T-helper 9 cell (primary cell): ENCODE measurements at places on chromosomes 16 and 17.

DNA sequence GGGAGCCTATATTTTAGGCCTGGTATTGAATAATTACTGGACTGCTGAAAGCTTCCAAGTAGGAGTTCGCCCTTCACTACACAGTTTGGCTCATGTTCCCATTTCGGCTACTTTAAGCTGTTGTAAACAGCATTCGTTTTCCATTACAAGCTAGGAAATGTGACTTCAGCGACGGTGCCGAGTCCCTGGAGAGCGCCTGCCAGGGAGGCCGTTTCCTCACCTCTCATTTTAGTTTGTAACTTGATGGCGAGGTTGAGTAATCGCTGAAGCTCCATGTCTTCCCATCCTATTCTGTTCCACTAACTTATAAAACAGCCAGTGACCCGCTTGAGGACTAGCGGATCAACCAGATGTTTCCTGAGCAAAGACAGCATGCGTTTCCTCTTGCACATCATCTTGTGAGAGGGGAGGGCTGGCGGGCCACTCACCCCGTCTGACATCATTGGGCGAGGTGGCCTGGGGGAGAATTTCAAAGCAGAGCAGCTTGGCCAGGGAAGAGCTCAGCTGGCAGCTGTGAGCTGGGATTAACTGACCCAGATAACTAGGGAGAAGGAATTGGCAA lies 32.9 kb downstream of the PCTP start:
- no peak for DNase-seq

DNA sequence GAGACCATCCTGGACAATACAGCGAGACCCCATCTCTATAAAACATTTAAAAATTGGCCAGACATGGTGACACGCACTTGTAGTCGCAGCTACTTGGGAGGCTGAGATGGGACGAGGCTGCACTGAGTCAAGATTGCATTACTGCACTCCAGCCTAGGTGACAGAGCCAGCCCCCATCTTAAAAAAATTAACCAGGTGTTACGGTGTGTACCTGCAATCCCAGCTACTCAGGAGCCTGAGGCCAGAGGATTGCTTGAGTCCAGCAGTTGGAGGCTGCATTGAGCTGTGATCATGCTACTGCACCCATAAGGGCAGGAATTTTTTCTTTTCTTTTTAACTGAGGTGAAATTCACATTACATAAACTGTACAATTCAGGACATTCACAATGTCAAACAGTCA lies 16.9 kb upstream of the TMC7 start:
- no peak for DNase-seq

GRCh38 chr16:30368792-30369090 lies 1.6 kb downstream of the TBC1D10B start:
- no peak for DNase-seq

- DNase-seq, result no peak
Measured at GRCh38 chr17:8725881-8726876, 18.5 kb downstream of the CCDC42 start.

DNA sequence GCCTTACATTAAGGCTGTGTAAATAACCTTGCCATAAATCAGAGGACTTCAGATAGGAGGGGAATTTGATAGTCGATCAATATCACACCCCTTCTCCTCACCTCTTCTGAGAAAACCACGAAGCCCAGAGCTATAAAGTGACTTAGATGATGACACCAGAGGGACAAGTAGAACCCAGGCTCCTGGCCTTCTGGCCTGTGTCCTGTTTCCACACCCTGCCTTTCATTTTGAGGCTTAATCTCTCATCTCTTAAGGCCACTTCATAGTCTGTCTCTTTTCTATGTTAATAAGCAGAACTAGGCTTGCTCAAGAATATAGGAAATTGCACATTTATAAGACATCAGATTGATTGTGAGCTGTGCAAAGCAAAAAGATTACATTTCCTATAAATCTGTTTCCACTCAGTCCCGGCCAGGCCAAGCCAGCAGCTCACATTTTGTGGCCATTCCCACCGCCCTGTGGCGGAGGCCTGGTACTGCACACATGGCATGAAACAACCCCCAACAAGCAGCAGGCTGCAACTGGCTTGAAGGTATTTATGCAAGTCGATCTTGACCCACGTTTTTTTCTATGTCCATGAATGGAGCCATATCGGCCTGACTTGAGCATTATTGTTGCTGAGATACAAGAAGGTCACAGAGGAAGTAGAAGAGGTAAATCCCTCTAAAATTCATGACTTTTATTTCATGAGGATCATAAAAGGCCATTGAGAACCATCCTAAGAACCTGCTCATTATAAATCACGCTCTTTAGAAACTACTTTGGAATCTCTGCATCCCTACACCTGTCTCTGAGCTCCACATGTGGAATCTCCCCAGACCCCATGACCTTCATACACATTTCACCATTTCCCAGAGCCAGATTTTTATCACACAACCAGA lies 93.7 kb downstream of the PMP22 start:
- DNase-seq, result no peak

DNA sequence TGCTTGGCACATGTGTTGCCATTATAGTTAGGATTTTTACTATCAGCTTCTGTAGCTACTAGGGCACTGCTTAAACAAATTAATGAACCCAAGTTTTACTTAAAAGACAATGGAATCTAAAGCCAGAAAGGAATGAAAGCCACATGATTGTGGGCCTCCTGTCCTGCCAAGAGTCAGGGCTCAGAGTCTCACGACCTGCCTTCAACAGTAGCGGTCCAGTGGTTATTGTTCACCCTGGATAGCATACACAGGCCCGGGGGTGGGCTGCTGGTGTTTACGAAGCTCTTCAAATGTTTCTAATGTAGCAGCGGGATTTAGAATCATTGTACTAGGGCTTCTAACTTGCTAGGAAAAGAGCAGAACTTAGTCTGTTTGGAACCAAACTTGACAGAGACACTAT lies 7.8 kb downstream of the GABARAPL2 start:
- no peak for DNase-seq

GRCh38 chr16:70157105-70157476 lies 16.5 kb upstream of the CLEC18C start:
- no peak for DNase-seq

GRCh38 chr16:30844671-30845449 lies 49.0 kb downstream of the BCL7C start:
- DNase-seq, result peak; percentile 77
